ENCODE measurements at places on chromosomes 5 and 9.
A peak's percentile ranks its signal among the peaks of the same experiment; 100 is the strongest.

GRCh38 chr9:118439441-118439840, 735.2 kb downstream of the TLR4 start:
- DNase-seq, result no peak

- no peak for DNase-seq
Measured at GRCh38 chr5:30324083-30324482, 869.4 kb upstream of the CDH6 start.

GRCh38 chr5:82307451-82307850, 29.3 kb upstream of the RPS23 start:
- DNase-seq, result peak; percentile 83

DNA sequence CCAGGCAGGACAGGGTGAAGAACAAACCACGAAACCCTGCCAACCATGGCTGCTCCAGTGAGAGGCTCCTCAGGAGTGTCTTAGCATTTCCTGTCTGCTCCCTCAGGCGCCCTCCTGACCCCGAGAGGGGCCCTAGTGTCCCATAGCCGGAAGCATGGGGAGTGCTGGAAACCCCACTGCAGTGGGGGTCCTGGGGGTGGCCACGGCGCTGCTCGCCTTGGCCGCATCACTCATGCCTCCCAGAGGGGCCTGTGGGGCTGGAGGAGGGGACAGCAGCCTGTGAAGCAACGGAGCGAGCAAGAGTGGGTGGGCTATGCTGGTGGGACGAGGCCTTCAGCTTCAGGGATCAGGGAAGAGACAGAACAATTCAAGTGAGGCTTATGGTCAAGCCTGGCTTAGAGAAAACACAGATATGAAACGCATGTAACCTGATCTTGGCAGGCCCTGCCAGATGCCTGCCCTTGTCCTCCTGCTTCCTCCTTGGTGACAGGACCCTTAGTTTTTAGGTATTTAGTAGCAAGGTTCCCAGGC, 219.1 kb downstream of the FANCC start:
- DNase-seq, result no peak

DNA sequence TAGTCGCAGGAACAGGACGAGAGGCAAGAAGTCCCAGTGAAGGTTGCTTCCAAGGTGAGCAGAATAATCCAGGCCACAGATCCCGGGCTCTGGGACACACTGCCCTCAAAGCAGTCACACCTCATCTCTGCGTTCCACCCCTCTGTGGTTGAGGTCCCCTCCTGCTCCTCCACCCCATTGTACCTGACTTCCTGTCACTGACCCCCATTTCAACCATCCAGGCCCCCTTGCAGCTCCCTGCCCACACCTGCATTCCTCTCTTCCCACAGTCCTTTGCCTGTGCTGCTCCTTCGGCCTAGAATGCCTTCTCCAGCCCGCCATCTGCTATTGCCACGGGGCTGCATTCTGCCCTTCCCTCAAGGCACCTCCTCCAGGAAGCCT, 73.5 kb downstream of the PAX5 start:
- DNase-seq, result no peak

DNA sequence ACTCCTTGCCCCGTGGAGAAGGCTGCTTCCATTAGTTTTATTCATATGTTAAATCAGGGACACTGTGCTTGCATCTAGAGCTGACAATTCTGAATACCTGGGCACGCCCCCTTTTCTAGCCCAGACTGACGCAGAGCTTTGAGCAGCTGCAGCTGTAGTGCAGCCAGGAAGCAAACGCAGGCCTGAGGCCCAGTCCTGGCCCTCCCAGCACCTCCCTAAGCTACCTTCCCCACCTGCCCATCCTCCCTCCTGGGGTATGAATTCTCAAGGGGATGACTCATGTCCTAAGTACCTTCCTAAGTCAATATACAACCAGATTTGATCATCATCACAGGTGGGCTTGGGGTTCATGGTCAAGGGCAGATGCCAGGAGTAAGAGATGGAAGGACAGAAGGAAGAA, 3.5 kb downstream of the PHF19 start:
- no peak for DNase-seq

GRCh38 chr5:64854855-64855254, 86.1 kb downstream of the CWC27 start:
- DNase-seq, result no peak

DNA sequence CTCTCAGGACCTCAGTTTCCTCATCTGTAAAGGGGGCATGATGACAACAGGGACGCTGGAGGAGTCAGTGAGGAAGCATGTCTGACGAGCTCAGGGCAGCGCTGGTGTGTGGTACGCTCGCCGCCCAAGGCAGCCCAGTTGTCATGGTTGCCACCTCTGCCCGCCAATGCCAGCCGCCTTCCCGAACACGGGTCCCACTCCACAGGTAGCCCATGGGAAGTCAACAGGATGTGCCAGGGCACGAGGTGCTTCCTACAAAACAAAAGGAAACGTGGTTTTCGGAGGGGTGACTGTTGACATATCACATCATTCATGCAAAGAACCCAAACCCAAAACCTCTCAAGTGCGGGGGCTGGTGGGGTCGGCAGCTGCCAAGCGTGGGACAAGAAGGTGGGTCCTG, 58.1 kb downstream of the NEK6 start:
- no peak for DNase-seq

DNA sequence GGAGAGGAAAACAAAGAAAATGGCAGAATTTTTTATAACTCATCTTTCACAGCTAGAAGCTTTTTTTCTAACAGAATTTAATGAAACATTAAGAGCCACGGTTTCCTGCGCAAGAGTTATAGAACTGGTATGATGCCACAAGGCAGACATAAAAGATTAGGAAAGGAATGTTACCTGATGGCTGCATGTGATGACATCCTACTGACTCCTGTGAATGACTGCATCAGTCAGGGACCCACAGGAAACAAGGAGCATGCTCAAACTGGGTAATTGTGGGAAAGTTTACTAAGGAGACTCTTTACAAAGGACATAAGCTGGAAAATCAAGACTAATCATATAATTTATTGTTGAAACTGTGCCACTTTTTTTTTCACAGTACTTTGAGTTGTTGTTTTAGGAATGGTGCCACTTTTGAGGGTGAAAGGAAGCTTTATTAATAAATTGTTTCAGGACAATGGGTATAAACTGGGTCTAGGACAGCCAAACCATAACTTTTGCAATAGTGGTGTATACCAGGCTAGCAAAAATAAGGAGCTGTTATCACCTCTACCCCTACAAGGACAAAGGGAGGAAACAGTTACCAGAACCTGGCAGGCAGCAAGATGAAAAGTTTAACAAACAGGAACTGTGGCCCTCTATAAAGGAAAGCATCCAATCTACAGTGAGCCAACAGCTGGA, 5.1 kb upstream of the TSLP start:
- peak; percentile 30 for DNase-seq

GRCh38 chr9:99274016-99274415, 51.9 kb downstream of the SEC61B start:
- DNase-seq, result no peak

DNA sequence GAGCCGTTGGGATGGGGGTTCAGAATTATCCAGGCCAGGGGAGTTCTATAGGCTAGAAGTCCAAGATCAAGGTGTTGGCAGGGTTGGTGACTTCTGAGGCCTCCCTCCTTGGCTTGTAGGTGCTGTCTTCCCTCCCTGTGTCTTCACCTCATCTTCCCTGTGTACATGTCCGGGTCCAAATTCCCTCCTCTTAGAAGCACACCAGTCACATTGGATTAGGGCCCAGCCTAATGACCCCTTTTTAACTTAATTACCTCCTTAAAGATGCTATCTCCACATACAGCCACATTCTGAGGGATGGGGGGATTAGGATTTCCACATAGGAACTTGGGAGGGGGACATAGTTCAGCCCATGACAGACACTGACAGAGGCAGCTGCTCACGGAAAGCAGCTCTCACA, 12.1 kb downstream of the LRSAM1 start:
- no peak for DNase-seq

DNA sequence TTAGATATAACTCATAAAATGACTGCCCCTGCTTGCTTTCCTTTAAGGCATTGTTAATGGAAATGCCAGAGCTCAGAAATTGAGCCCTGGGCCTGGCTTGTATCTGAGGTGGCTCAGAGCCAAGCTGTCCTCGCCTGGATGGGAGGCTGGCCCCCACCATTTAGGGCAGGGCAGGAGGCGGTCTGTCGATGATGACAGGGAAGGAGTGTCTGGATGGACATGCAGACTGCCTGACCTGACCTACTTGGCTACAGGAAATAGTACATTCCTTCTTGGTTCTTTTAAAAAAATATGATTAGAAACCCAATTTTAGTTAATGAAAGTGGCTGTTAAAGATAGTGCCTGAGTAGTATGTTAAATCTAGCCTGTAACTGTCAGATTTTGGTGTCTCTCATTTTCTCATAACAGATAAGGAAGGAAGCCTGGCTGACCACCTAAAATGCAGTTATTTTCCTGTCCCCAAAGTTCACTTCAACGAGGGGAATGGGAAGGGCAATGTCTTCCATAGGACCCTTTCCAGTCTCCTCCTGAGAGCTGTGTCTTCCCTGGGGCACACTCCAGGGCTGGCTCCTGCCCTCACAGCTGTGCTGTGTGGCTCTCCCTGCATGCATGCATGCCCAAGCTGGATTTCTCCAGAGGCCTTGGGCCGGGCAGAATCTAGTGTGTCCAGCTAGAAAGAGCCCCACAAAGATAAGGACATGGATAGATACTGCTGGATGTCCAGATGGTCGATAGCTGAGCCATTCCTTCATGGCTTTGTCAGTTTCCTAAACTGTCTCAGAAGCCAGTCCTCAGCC, 42.3 kb downstream of the MACROH2A1 start:
- DNase-seq, result peak; percentile 78

- DNase-seq, result peak; percentile 98
Measured at GRCh38 chr5:149445739-149446369, 66.8 kb upstream of the IL17B start.

- DNase-seq, result no peak
Measured at GRCh38 chr5:34900652-34901051, 14.7 kb downstream of the RAD1 start.

DNA sequence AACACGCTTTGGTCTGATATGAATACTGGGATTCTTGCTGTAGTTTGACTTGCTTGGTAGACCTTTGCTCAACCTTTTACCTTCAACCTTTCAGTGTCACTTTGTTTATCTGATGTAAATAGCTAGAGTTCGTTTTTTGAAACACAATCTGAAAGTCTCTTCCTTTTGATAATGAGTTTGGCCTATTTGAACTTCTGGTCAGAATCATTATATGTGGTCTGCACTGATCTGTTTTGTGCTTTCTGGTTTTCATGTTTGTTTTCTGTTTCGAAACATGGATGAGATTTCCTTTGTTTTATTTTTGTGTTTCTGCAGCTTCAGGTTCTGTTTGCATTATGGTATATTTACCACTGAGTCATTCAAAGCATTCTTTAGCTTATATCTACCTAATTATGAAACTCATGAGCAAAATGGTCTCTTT, 217.5 kb downstream of the GABBR2 start:
- DNase-seq, result no peak

DNA sequence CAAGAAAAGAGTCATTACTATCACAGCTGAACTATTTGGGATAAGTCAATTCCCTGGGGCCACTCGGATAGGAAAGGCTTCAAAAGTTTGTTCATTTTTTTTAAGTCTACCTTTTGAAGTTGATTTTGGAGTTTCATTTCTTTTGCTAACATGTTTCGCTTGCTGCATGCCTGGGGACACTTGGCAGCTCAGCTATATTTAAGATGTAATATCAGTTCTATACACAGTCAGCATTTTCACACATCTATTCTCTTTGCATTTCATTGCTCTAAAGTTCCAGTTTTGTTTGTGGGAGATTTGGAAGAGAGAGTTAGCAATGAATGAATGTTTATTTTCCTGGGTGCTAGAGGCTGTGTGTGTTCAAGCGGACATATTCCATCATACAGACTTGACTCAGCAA, 445.2 kb upstream of the GRAMD2B start:
- DNase-seq, result no peak

- no peak for DNase-seq
Measured at GRCh38 chr9:23321049-23321448, 505.0 kb downstream of the ELAVL2 start.

- no peak for DNase-seq
Measured at GRCh38 chr5:108541836-108542235, 159.9 kb upstream of the FBXL17 start.

- DNase-seq, result no peak
Measured at GRCh38 chr9:20262611-20263010, 359.7 kb downstream of the MLLT3 start.

- DNase-seq, result no peak
Measured at GRCh38 chr5:100518377-100518776, 16.8 kb upstream of the FAM174A start.

DNA sequence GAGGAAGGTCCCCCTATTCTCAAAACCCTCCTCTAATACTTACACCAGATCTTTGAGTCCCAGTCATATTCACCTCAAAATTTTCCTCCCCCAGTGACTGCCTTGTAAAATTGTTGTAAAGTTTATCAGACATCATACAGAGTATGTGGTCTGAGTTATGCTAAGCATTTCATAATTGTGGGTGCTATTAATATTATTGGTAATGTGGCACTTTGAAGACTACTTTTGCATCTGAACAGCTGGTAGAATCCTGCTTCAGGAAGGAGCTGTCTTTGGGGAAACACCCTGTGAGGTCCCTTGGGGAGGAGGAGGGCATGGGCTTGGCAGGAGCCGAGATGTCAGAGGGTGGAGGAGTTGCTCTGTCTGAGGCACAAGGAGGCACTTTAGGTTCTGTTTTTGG, 164.9 kb upstream of the ZNF618 start:
- no peak for DNase-seq

GRCh38 chr5:100406640-100407039, 128.5 kb upstream of the FAM174A start:
- no peak for DNase-seq

DNA sequence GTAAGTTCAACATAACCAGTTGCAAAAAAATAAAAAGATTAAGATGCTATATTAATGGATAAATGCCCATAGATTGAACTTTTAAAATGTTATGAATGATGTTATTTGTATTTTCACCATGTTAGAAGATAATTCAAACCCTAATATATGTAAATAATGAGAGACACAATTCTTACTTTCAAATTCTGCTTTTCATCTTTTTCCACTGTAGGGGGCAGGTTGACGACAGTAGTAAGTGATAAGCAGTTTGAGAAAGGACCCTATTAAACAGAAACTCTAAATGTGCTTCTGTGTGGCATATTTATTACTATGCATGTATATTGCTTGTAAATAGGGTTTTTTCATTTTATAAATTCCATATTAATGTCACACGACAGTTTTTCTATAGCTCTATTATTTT, 591.1 kb downstream of the SEMA5A start:
- peak; percentile 6 for DNase-seq

- DNase-seq, result no peak
Measured at GRCh38 chr5:62000646-62001045, 305.4 kb upstream of the KIF2A start.

GRCh38 chr9:34381323-34381722, 4.6 kb upstream of the MYORG start:
- DNase-seq, result no peak

GRCh38 chr9:95499847-95500246, 16.9 kb downstream of the PTCH1 start:
- DNase-seq, result peak; percentile 44

DNA sequence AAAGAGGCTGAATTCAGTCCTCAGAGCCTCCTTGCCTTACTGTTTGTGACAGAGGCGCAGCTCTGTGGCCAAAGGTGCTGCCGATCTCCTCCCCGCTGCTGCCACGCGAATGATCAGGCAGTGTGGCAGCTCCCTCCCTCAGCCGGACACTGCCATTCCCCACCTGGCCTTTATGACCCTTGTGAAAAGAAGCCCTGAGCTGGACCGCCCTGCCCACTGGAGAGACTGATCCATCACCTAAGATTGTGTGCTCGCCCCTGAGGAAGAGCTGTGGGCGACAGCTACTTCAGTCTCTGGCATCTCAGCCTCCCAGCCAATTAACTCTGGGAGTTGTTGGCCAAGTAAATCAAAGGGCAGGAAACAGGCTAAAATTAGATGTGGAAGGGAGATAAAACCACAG, 90.9 kb downstream of the CARTPT start:
- DNase-seq, result no peak

- no peak for DNase-seq
Measured at GRCh38 chr9:107033966-107034365, 171.0 kb downstream of the ZNF462 start.

All from fibroblast of the aortic adventitia (primary cell).